ENCODE measurements at places on chromosomes 6 and 20. TPM values are rescaled to one million over a fixed set of nuclear protein-coding genes. Genes with fewer than 3 reads are reported as not detected.

DNA sequence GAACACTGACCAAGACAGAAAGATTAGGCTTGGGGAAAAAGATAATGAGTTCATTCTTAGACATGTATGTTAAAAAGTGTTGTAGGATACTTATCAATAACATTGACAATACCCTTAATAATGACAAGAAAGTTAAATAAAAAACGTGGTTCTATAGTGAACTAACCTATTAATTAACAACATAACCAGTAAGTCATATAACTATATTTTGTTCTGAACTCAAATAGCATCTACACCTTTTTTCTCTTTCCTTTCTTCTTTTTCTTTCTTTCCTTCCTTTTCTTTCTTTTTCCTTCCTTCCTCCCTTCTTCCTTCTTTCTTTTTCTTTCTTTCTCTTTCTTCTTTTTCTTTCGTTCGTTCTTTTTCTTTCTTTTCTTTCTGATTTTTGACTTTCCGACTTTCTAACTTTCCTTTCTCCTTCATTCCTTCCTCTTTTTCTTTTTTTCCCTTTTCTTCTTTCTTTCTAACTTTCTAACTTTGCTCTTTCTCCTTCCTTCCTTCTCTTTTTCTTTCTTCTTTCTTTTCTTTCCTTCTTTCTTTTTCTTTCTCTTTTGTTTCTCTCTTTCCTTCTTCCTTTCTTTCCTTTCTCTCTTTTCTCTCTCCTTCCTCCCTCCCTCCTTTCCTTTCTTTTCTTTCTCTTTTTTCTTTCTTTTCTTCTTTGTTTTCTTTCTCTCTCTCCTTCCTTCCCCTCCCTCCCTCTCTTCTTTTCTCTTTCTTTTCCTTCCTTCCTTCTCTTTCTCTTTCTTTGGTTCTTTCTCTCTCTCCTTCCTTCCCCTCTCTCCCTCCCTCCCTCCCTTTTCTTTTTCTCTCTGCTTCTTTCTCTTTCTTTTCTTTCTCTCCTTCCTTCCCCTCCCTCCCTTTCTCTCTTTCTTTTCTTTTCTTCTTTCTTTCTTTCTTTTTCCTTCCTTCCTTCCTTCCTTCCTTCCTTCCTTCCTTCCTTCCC is 24.6 kb downstream of the PRSS35 start:
- H3K36me3 ChIP-seq: no peaks in the 10 kb centered on the region
- peaks cover 6% of the 10 kb centered on the region for H3K4me1 ChIP-seq
- H3K4me3 ChIP-seq: no peak overlapping the region

DNA sequence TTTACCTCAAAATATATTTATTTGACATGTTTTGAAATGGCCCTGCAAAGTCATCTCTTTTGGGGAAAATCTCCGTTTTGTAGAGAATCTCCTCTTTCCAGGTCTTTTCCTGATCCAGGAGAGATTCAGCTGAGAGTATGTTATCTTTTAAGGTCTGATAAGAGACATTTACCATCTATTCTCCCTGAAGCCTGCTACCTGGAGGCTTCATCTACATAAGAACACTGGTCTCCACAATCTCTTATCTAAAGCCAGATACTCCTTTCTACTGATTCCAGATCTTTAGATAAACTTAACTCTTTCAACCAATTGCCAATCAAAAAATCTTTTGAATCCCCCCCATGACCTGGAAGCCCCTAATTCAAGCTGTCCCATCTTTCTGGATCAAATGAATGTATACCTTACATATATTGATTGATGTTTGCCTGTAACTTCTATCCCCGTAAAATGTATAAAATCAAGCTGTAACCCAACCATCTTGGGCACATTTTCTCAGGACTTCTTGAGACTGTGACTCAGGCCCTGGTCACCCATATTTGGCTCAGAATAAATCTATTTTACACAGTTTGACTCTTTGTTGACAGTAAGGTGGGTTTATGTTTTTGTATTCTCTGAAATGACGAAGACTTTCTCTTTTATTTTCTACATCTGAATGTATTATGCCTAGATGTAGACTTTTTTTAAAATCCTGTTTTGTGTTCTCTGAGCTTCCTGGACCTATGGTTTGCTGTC is 95.5 kb downstream of the ECT2L start:
- H3K36me3 ChIP-seq: no peaks in the 10 kb centered on the region
- DNase-seq: no peak
- H3K4me1 ChIP-seq: no peaks in the 10 kb centered on the region
- no peak overlapping the region for H3K4me3 ChIP-seq

DNA sequence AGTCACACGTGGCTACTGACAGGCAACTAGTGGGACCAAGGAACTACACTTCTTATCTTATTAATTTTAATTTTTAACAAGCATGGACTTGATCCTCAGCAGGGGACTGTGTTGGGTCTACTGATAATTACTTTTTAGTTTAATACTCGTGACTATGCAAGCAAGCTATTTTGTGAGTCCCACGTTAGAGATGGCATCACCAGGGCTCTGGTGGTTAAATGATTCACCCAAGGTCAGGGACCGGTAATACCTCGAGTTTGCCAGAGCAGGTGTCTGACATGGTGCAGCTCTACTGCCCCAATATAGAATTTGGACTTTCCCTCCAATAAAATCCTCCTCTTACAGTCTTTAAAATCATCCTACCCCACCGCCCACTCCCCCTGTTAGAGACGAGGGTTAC is 98.6 kb upstream of the RIN2 start:
- no peaks in the 10 kb centered on the region for H3K36me3 ChIP-seq
- H3K27ac ChIP-seq: no peak overlapping the region
- H3K4me3 ChIP-seq: no peak overlapping the region
- H3K27me3 ChIP-seq: no peaks in the 10 kb centered on the region
- no peaks in the 10 kb centered on the region for H3K4me1 ChIP-seq
- DNase-seq: no peak

The PACRG gene
- total RNA-seq: 10.9 TPM

The HLA-DQA1 gene
- 10.4 TPM for total RNA-seq

Data from body of pancreas (tissue), 4 donors.